ENCODE measurements at places on chromosomes 4 and X.

- DNase-seq = peak; percentile 88
These were observed 671.7 kb upstream of the NR3C2 start for GRCh38 chr4:149113804-149114430.

- DNase-seq = no peak
These were observed 62.9 kb downstream of the LRP2BP start for GRCh38 chr4:185332575-185333464.

DNA sequence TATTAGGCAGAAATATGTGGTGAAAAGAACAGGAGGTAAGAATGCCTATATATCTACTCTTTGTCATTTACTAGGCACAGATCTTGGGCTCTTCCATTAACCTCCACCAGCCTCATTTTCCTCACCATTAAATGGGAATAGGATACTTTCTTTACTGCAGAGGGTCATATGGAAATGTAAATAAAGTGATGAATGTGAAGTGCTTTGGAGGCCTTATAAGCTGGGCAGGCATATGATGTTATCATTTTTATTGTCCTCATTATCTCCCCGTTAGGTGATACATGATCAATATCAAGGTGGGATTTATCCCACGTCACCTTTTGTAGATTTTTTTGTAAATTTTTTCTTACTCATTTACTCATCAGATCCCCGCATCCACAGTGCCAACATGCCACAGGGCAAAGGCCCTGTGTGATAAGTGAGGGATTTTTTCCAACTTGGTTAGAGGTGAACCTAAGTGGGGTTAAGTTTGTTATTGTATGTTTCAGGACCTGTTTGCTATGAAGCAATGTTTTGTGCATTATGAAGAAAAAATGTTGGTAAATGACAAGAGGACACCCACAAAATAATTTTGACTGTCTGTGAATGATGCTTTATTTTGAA is 107.8 kb downstream of the SLC4A4 start:
- no peak for DNase-seq

DNA sequence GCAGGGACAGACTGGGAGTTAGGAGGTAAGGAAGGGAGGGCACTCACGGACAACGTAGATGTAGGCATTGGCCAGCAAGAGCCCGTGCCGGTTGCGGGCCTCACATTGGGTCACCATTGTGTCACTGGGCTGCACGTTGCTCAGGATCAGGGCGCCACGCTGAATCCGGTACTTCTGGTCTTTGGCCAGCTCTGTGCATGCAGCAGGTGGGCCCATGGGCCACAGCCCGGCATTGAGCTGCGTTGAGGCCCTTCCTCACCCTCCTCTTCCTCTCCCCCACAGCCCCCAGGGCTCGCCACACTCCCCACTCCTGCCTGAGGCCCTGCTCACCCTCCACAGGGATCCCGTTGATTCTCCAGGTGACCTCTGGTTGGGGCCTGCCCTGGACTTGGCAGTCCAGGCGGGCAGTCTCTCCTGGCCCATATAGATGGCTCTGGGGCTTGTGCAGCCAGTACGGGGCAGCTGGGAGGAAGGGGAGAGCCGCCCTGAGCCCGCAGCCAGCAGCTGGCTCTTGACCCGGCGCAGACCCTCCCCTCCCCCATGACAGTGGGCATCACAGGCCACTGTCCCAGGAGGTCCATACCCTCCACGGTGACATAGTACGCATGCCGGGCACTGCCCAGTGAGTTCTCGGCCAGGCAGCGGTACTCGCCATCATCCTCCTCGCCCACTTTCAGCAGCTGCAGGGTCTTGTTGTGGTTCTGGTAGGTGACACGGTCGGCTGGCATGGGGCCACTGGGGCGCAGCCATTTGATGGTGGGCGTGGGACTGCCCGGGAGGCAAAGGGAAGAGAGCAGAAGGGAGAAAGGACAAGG is 16.3 kb downstream of the L1CAM start:
- no peak for DNase-seq

DNA sequence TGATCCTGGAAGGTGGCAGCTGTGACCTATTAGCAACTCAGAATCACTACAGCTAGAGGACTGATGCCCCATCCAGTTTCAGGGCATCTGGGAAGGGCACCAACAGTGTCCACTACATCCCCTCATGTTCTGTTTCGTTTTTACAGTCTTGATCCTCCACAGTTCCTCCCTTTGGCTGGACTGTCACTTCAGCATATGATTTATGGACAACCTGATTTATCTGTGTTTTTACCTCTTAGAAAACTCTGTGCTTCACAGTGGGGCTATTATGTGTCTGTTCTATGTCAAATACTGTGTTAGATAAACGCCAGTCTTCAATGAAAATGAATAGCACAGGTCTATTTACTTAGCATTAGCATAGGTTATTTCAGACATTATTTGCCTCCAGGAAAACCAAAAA is 63.1 kb upstream of the GRPR start:
- no peak for DNase-seq

GRCh38 chrX:23699636-23700194 is 32.4 kb downstream of the PRDX4 start:
- peak; percentile 2 for DNase-seq
